H7 (cell line): ENCODE measurements at places on chromosomes 13 and 19. TPM values are rescaled to one million over a fixed set of nuclear protein-coding genes. Genes with fewer than 3 reads are reported as not detected.

Gene FUT3
- total RNA-seq = not detected in 2 replicates

Gene ZNF561
- 42.7 and 49.3 TPM in 2 replicates for total RNA-seq

Gene CCL25
- total RNA-seq = 1.9 TPM in 1 of 2 replicates, not detected in the other

Gene RYR1
- total RNA-seq = 17.9 and 25.5 TPM in 2 replicates

Gene TMEM150B
- 0.24 TPM in 1 of 2 replicates, not detected in the other for total RNA-seq

Gene MYO1F
- total RNA-seq = 3.0 and 4.5 TPM in 2 replicates

Gene URAD
- total RNA-seq = not detected in 2 replicates

Gene ZIK1
- 15.9 and 25.7 TPM in 2 replicates for total RNA-seq

Gene DAND5
- total RNA-seq = 0.15 TPM in 1 of 2 replicates, not detected in the other

Gene C13orf42
- total RNA-seq = 5.9 and 6.0 TPM in 2 replicates

Gene GRIN2D
- 4.4 and 4.8 TPM in 2 replicates for total RNA-seq

Gene SIGLEC5
- total RNA-seq = not detected in 2 replicates

Gene FCGBP
- total RNA-seq = 0.10 and 0.22 TPM in 2 replicates

Gene PRR12
- total RNA-seq = 8.2 and 10.8 TPM in 2 replicates

Gene EXOC3L2
- total RNA-seq = 2.2 and 5.4 TPM in 2 replicates

Gene ADM5
- 1.4 and 1.8 TPM in 2 replicates for total RNA-seq

Gene PTGER1
- 0.22 and 0.35 TPM in 2 replicates for total RNA-seq

Gene LINGO3
- total RNA-seq = 1.1 and 2.7 TPM in 2 replicates

Gene SPC24
- 66.8 and 67.0 TPM in 2 replicates for total RNA-seq

Gene SHANK1
- 0.35 and 0.67 TPM in 2 replicates for total RNA-seq

Gene NAPSA
- 0.44 and 0.59 TPM in 2 replicates for total RNA-seq

Gene LMTK3
- total RNA-seq = 3.0 and 3.6 TPM in 2 replicates

Gene KLF5
- total RNA-seq = 1.5 and 3.8 TPM in 2 replicates

Gene NFIX
- total RNA-seq = 0.03 and 0.07 TPM in 2 replicates

Gene NLRP4
- not detected in 2 replicates for total RNA-seq

Gene GGN
- total RNA-seq = 0.11 and 0.21 TPM in 2 replicates

Gene ZNF439
- total RNA-seq = not detected in 2 replicates

Gene SIGLEC9
- total RNA-seq = not detected in 2 replicates

Gene ZNF471
- not detected in 2 replicates for total RNA-seq

Gene PCDH17
- total RNA-seq = 0.22 and 0.24 TPM in 2 replicates

Gene MAU2
- 39.9 and 43.3 TPM in 2 replicates for total RNA-seq

Gene LGALS7B
- total RNA-seq = not detected in 2 replicates

Gene KIR2DL3
- not detected in 2 replicates for total RNA-seq

Gene RASGRP4
- 1.2 and 2.1 TPM in 2 replicates for total RNA-seq

Gene ZNF536
- 0.35 and 0.59 TPM in 2 replicates for total RNA-seq

Gene WDR88
- not detected in 2 replicates for total RNA-seq

Gene TNFSF11
- total RNA-seq = 0.90 and 2.6 TPM in 2 replicates

Gene PEX11G
- total RNA-seq = 2.4 and 3.5 TPM in 2 replicates

Gene IGFL2
- total RNA-seq = 0.17 TPM in 1 of 2 replicates, not detected in the other

Gene ZNF222
- 1.8 and 4.3 TPM in 2 replicates for total RNA-seq

Gene PRKCSH
- total RNA-seq = 97.7 and 108 TPM in 2 replicates

Gene DHRS12
- total RNA-seq = 7.7 and 7.8 TPM in 2 replicates

Gene PPM1N
- total RNA-seq = 4.0 and 9.2 TPM in 2 replicates

Gene LILRB1
- total RNA-seq = not detected in 2 replicates

Gene THSD1
- 0.07 TPM in 2 replicates for total RNA-seq

Gene ZNF506
- total RNA-seq = 0.04 and 0.07 TPM in 2 replicates

Gene GJB2
- 0.07 TPM in 1 of 2 replicates, not detected in the other for total RNA-seq

Gene ZNF223
- 3.5 and 8.1 TPM in 2 replicates for total RNA-seq

Gene ARRDC2
- total RNA-seq = 4.8 and 14.0 TPM in 2 replicates

Gene CEACAM21
- not detected in 2 replicates for total RNA-seq

Gene METTL21C
- not detected in 2 replicates for total RNA-seq

Gene LIG1
- 90.7 and 100 TPM in 2 replicates for total RNA-seq
